ENCODE measurements at places on chromosomes 6 and 20.

GRCh38 chr6:124371974-124372475 lies 568.4 kb downstream of the NKAIN2 start:
- DNase-seq = no peak

GRCh38 chr6:14458669-14459266 lies 341.2 kb downstream of the CD83 start:
- no peak for DNase-seq

GRCh38 chr6:25617997-25618396 lies 34.0 kb upstream of the SCGN start:
- DNase-seq = no peak

- no peak for DNase-seq
Measured at GRCh38 chr20:64142590-64142989, 21.7 kb upstream of the MYT1 start.

DNA sequence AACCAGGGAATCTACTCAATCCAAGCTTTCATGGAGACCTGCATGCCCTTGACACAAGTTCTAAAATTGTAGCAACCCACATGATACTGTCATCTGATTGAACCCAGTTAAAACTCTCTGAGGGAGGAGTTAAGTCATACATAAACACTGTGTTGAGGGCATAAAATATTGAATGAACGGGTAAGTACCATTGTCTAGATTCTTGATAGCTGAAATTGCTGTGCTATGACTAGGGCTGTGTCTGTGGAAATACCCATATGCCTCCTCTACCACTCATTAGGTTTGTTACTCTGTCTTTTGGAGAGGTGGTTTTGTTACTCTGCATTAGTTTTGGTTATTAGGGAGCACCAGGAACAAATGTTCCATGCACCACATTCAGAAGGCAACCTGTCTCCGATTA lies 7.6 kb downstream of the ENPP4 start:
- DNase-seq = no peak

DNA sequence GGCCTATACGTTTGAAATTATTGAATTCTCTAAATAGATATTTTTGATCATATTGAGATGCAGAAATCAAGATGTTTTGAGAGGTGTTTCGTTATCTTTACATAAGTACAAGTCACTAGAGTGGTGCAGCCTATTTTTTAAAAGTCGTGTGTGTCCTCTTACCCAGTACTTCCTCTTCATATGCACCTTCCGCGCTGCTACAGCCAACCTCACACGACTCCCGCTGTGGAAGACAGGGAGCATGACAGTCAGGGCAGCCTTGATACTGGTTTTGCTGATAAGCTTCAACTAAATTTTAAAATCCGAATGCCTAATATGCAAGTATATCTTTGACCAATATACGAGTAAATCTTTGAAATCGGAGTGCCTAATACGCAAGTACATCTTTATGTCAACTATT lies 16.3 kb downstream of the ROS1 start:
- no peak for DNase-seq

GRCh38 chr6:46136831-46137230 lies 7.0 kb downstream of the ENPP4 start:
- DNase-seq = no peak

DNA sequence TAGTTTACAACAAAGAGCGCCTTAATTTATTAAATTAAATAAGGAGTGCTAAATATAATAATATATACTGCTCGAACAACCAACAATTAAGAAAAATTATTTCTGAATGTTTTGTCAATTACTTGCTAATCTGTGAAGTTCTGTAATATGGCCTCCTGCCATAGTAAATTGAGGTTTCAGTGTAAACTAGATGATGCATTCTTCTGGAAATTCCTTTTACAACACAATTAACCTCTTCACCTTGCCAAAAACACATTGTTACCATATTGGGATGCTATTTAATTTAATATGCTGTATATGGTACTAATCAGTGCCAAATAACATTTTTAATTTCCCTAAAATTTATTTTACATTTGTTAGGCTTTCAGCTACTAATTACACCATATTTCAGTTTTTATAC lies 808.4 kb upstream of the CITED2 start:
- DNase-seq = no peak

DNA sequence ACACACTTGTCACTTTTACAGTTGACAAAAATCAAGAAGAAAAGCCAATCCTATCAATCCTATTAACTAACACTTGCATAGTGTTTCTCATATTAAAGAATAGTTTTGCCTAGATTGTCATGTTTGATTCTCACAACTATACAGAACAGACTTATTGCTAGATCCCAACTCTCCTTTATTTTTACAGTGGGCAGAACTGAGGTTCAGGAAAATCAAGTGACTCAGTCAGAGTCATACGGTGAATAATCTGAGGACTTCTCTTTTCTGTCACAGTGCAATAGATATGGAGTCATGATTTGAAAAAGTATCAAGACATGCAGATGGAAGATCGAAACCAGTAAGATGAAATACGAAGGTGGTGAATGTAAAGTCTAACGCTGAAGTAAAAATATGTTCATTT lies 195.1 kb upstream of the CITED2 start:
- DNase-seq = no peak

Data from GOT3 (cell line).